Tibial nerve (tissue), 4 donors: ENCODE measurements at places on chromosomes 2 and 18.

- H3K27ac ChIP-seq: no peak overlapping the region
- H3K4me3 ChIP-seq: no peak overlapping the region
- no peak for DNase-seq
- H3K36me3 ChIP-seq: no peaks in the 10 kb centered on the region
Observed at GRCh38 chr2:31125918-31126695, 12.1 kb downstream of the GALNT14 start.

GRCh38 chr18:12003894-12004293, 22.6 kb downstream of the IMPA2 start:
- DNase-seq: no peak
- H3K4me1 ChIP-seq: no peaks in the 10 kb centered on the region

- H3K4me1 ChIP-seq: no peaks in the 10 kb centered on the region
- DNase-seq: no peak
- H3K27me3 ChIP-seq: no peaks in the 10 kb centered on the region
- no peaks in the 10 kb centered on the region for H3K36me3 ChIP-seq
- H3K4me3 ChIP-seq: no peak overlapping the region
Observed at GRCh38 chr2:128458505-128458904, 139.8 kb upstream of the HS6ST1 start.

- no peak overlapping the region for H3K27ac ChIP-seq
- H3K4me1 ChIP-seq: no peaks in the 10 kb centered on the region
- no peak for DNase-seq
- no peaks in the 10 kb centered on the region for H3K36me3 ChIP-seq
- no peaks in the 10 kb centered on the region for H3K27me3 ChIP-seq
- H3K4me3 ChIP-seq: no peak overlapping the region
Observed at GRCh38 chr2:60474301-60474700, 79.2 kb downstream of the BCL11A start.

DNA sequence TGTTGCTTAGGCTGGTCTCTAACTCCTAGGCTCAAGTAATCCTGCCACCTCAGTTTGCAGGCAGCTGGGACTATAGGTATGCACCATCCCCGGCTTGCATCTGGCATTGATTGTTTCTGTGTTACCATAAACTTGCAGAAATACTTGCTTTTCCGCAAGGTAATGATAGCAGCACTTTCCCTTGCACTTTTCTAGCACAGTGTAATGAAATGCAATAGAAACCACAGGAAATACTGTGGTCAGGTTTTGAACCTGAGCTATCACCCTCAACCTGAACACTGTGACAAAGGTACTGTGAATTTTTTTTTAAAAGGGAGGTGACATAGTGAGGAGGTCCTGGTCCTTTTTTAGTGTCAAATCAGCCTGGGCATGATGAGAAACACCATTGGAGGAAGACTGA, 38.3 kb downstream of the DHRS9 start:
- H3K27me3 ChIP-seq: no peaks in the 10 kb centered on the region
- H3K27ac ChIP-seq: no peak overlapping the region
- H3K4me1 ChIP-seq: no peaks in the 10 kb centered on the region
- DNase-seq: no peak

- no peaks in the 10 kb centered on the region for H3K27me3 ChIP-seq
- peaks cover 45% of the 10 kb centered on the region for H3K4me1 ChIP-seq
- H3K27ac ChIP-seq: peak overlapping the region; percentile 95
- DNase-seq: no peak
- no peak overlapping the region for H3K4me3 ChIP-seq
Observed at GRCh38 chr2:85994421-85994777, 105.6 kb upstream of the ST3GAL5 start.

DNA sequence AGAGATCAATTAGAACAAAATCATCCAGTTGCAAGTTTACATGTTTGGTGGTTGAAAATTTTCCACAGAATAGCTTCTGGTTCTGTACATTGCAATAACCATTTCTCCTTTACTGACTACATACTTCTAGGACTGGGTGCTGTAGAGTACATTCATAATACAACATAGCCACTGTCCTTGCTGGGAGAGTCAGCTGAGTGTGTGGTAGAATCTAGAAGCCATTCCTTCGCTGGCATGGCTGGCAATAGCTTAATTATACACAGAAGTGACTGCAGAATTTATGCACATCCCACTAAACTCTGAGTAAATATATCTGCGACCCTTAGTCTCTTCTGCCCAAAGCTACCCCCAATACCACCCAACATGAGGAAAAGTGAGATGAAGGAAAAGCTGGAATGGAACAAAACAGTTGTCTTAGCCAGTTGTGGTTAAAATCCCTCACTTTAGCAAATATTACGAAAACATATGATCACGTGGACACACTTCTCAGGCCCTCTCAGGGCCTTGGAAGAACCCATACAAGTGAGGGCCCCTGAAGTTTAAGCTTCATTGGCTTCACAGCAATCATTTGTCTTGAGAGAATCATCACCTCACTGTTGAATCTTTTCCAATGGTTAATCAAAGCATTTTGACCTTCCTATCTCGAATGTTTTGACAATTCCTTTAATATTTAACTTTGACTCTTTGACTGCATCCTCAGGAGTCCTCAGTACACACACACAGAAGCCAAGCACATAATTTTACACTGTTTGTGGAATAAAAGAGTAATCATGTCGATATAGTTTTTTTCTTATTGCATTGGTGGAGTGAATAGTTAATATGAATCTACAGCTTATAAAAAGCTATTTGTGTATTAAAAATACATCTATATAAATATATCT, 225.1 kb downstream of the ZNF385B start:
- no peak overlapping the region for H3K4me3 ChIP-seq
- no peaks in the 10 kb centered on the region for H3K27me3 ChIP-seq
- H3K36me3 ChIP-seq: no peaks in the 10 kb centered on the region
- DNase-seq: no peak
